Right cardiac atrium (tissue), 5 donors: ENCODE measurements at places on chromosomes 6 and 20.

DNA sequence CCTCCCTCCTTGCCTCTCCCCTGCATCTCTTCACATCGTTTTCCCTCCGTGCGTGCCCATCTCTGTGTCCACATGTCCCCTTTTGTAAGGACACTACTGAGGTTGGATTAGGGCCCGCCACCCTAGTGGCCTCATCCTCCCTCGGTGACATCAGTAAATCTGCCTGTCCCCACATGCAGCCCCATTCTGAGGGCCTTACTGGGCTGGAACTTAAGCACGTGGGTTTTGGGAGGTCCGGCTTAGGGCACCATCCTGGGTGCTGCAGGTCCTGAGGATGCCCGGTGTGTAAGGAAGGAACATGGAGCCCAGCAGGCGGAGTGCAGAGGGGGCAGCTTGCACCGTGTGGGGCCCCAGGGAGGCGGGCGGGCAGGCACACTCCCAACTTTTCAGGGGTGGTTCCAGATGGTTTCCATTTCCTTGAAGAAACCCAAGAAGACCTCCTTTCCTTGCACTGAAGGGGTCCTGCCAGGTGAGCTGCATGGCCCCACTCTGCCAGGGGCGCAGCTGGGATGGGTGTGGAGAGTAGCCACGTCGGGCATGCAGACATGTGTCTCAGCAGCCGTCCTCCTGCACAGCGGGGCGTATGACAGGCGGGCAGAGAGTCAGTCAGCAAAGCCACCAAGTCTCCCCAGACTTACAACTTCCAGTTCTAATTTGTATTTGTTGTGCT, 329.9 kb downstream of the QKI start:
- no peak for DNase-seq

DNA sequence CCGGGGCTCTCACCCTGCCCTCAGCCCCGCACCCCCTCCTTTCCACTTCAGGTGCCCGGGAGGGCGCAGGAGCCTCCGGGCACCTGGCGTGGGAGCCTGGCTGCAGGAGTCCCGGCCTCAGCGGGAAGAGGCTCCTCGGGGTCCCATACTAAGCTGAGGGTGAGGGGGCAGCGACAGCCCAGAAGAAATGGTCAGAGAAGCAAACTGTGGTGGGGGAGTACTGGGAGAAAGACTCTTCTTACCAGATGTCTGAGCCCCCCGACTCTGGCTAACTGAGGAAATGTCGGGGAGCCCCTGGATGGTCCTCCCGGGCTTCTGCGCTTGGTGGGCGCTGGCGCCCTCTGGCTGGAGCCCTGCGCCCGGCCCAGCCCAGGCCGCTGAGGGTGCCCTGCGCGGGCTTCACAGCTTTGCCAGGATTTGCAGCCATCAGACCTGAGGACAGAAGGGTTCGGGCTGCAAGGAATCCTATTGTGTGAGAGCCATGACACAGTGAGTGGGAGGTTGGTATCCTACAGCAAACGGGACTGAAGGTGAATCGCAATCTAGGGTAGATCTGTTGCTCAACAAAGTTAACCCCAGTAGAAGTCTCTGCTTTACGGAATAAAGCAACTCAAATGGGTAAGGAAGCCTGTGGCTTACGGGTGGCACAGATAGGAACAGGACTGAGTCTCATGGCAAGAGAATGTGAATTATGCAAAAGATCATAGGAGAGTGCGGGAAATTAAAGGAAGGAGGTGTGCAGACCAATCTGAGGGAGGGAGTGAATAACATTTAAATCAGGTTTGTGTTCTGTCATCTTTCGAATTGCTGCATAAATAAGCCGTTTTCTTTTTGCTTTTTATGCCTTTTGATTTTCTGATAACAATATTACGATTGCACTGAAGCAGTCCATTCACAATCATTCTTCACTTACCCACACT, 639 bp upstream of the RCAN2 start:
- peak; percentile 81 for DNase-seq

GRCh38 chr20:46559685-46560440, 9.4 kb upstream of the OCSTAMP start:
- DNase-seq: no peak

GRCh38 chr6:156336733-156337132, 440.4 kb upstream of the ARID1B start:
- DNase-seq: no peak

DNA sequence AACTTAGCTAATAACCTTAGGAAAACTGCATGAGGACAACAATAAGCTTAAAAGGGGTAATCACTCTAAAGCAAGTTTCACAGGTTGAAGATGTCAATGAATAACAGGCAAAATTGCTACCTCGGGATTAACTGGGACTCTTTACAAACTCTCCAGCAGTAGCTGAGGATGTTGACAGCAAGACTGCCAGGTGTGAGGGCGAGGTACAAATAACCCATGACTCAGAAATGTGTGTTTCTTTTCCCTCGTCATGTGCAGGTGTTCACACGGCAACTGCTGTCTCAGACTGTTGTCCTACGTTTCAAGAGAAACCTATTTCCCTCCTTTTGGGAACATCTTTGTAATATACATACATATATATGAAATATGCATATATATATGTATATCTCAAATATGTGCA, 15.9 kb downstream of the BCAS1 start:
- no peak for DNase-seq

DNA sequence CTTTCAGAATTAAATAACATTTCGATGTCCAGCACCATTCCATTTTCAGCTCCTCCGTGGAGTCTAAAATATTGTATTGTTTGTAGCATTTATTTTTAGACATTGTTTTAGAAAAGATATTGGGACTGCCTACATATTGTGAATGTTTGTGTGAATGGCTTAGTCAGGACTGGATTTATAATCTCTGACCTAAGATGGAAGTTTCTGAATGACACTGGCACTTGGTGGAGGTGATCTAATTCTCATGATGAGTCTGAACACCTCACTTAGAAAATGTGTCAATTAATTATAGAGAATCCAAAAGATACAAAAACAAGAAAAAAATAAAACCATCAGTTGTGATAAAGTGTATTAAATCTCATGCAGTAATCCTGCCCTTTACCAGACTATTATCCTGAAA, 60.8 kb upstream of the HBS1L start:
- DNase-seq: no peak

DNA sequence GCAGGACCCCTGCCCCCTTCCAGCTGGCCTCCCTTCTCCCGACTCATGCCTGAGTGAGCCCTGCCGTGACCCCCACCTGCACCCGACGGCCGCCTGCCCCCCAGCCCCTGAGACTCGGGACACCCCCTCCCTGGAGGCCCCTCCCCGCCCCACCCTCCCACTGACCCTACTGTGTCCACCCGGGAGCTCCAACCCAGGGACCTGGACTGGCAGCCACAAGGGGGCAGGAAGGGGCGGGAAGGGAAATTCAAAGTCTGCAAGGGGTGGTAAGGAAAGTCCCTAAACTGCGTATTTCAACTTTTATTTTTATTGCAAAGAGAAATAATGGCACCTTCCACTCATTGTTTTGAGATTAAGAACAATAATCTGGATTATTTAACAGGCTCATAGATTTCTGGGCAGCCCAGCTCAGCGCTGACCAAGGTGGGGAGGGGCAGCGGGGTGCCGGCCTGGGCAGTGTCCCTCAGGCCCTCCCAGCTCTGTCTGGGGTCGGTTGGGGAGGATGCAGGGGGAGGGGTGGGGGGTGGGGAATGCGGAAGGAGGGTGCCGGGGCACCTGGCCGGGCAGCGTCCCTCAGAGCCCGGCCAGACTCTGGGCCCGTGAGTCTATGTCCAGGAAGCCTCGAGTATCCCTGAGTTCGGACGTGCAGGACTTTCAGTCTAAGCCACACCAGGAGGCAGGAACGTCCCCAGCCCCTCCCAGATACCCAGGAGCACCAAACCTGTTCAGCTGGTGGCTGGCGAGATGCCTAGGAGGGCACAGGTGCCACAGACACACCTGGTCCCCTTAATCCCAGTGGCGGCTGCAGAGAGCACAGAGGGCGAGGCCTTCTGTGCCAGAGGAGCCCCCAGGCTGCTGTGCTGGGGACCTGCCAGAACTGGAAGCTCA, 1.3 kb upstream of the PTK6 start:
- DNase-seq: peak; percentile 60
